CD4-positive, CD25-positive, alpha-beta regulatory T cell (primary cell): ENCODE measurements at places on chromosomes 16 and 17.

DNA sequence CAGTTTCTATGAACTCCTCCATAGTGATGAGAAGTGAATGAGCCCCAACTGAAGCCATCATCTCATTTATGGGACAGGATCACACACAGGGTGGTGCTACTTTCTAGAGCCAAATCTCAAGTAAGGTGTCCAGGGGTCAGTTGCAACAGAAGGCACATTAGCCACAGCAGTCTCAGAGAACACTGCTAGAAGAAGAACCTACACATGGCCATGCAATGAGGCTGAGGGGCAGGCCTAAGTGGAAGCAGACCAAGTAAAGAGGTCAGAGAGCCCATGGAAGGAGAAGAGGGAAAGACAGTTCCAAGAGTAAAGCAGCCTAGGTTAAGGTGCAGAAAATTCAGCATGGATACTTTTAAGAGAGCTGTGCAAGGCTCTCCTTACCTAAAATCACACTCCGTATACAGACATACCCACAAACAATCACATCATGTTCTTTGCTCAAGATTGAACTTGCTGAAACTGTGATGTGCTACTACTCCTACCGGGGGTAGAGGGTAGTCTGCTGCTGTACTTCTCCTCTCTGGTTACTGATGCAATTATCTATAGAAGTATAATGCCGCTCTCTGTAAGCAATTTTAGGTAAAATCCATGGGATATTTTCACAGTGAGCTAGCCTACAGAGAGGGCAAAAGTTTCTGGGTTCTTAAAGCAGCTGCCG is 1.7 kb downstream of the ABCA8 start:
- DNase-seq: no peak

DNA sequence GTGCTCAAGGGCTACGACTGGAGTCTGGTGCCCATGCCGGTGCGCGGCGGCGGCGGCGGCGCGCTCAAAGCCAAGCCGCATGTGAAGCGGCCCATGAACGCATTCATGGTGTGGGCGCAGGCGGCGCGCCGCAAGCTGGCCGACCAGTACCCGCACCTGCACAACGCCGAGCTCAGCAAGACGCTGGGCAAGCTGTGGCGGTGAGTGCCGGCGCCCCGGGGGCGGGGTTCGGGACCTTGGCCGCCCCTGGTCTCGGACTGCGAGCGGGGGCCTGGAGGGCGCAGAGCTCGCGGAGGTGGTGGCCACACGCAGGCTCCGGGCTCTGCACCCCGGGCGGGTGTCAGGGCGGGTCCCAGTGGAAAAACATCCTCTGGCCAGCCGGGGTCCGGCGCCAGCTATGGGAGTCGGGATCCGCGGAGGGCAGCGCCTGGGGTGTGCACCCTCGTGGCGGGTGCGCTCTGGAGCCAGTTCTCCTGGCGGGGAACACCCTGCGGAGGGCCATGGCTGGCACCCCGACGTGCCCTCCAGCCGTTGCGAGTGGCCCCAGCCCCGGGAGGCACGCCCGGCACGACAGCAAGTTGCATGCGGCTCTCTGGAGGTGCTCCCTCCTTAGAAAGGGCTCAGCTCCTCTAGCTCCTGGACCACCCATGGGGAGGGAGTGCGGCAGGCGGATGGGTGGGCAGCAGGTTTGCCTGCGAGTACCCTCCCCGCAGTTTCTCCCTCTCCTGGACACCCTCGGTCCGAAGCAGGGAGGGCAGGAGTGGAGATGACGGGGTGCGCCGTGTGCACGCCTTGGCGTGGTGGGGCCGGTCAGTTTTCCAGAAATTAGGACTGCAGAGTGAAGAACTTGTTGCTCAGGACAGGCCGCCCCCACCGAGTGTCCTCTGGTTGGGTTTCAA is 824 bp downstream of the SOX8 start:
- no peak for DNase-seq

DNA sequence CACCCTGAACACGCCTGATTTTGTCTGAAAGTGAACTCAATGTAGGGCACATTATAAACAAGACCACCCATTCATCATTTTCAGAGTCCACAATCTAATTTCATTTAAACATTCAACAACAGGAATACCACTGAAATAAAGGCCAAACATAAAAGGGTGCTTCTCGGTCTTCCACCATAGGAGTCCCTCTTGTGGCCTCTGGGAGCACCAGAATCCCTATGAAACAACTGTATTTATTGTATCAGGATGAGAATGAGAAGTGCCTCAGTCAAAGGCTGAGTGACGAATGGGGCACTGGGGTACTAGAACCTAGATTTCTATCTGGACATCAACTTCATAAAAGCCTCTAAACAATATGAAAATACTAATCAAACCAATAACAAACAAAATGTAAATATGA is 40.4 kb downstream of the NXPH3 start:
- DNase-seq: no peak

- no peak for DNase-seq
Observed at GRCh38 chr16:11142261-11142630, 113.8 kb downstream of the SOCS1 start.

- no peak for DNase-seq
Observed at GRCh38 chr16:1305823-1306222, 3.6 kb upstream of the UBE2I start.

DNA sequence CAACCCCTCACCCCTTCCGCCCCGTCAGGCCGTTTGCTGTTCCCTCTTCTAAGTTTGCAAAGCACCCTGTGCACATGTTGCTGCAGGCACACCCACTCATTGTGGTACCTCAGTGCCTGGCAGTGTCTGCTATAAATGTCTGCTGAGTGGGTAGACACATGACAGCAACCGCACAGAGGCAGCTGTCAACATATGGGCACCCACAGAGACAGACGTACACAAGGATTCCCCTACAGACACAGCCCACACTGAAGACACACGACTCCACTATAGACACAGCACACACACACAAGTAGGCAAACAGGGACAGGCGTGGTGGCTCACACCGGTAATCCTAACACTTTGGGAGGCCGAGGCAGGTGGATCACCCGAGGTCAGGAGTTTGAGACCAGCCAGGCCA is 17.8 kb upstream of the CRK start:
- DNase-seq: peak; percentile 50
